ENCODE measurements at places on chromosomes 7 and 10.

DNA sequence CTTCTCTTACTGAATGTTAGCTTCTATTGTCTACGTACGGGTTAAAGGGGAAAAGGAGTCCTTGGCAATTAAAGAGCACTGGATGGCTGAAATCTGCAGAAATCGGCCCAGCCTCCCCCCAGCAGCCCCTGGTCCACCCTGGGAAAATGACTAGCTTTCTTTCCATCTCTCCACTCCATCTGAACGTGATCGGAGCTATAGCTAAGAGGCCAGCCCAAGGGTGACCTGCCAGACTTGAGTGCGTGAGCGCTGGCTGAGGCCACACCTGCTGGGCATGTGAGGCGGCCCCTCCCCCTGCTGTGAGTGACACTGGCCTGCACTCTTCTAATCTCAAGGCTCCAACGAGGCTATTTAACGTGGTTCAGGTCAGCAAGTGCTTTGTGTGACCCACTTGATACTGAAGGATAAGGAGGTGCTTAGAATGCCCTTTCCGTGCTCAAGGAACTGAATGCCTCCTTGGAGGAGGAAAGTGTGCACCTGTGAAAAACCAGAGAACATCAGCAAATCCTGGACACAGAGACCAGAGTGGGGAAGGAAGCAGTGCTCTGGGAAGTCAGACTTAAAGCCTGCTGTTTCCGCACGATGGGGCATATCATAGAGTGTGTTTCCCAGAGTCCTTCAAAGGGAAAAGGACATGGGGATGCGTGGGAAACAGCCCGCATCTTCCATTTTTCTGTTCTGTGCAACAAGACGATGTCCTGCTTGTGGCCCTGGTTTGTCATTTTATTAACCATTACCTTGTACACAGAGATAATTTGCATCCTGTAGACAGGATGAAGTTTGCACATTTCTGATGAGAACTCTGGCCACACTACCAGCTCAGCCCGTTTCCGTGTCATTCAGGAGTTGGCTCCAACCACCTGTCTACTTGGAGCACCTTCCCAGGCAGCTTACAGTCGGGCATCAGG, 12.5 kb upstream of the MNX1 start:
- no peak for DNase-seq

DNA sequence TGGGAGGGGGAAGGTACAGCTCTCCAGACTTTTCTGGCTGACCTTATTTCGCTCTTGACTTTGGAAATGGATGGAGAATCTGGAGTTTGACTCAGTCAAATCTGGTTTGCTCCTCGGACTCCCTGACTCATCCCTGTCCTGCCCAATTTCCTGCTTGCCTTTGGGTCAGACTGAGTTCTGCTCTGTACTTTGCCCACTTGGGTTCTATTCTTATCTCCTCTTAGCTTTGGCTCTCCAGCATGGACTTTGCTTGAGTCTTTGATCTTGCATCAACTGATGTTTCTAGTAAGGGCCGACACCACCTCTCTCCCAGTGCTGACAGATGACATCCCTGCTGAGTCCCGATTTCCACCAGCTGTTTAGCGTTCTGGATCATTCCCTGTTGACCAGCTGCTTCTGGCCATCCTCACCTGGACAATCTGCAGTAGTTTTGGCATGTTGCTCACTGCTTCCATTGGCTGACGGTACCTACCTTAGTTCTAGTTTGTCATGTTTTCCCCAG, 335.3 kb downstream of the SUGCT start:
- peak; percentile 19 for DNase-seq

GRCh38 chr10:22682237-22683139, 31.9 kb downstream of the PIP4K2A start:
- peak; percentile 18 for DNase-seq

GRCh38 chr7:111173528-111173927, 82.6 kb downstream of the LRRN3 start:
- no peak for DNase-seq

DNA sequence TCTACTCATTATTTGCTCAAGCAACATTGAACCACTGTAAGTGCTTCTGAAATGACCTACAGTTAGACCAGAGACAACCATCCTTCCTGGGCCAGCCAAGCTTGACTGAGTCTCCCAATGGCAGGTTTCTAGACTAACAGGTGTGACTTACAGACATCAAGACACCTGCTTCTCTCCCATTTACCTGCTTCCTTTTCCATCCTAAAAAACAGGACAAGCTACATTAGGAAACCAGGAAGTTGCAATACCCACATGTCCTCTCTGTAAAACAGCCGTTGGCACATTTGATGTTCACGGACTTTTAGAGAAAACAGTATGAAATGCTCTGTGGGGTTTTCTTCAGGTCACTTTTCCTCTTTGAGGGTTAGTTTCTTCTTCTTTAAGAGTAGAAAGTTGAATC, 4.0 kb downstream of the HECW1 start:
- no peak for DNase-seq

GRCh38 chr7:90690159-90690858, 94.2 kb downstream of the CDK14 start:
- no peak for DNase-seq
